ENCODE measurements at places on chromosomes 6 and 20.

GRCh38 chr6:56729719-56730118 lies 87.0 kb upstream of the DST start:
- peak; percentile 94 for DNase-seq

GRCh38 chr6:87155842-87156815 lies 764 bp downstream of the ZNF292 start:
- DNase-seq = peak; percentile 60

- peak; percentile 87 for DNase-seq
These were observed 125.4 kb downstream of the HIVEP1 start for GRCh38 chr6:12137480-12137879.

GRCh38 chr6:124027392-124027791 lies 223.7 kb downstream of the NKAIN2 start:
- DNase-seq = no peak

DNA sequence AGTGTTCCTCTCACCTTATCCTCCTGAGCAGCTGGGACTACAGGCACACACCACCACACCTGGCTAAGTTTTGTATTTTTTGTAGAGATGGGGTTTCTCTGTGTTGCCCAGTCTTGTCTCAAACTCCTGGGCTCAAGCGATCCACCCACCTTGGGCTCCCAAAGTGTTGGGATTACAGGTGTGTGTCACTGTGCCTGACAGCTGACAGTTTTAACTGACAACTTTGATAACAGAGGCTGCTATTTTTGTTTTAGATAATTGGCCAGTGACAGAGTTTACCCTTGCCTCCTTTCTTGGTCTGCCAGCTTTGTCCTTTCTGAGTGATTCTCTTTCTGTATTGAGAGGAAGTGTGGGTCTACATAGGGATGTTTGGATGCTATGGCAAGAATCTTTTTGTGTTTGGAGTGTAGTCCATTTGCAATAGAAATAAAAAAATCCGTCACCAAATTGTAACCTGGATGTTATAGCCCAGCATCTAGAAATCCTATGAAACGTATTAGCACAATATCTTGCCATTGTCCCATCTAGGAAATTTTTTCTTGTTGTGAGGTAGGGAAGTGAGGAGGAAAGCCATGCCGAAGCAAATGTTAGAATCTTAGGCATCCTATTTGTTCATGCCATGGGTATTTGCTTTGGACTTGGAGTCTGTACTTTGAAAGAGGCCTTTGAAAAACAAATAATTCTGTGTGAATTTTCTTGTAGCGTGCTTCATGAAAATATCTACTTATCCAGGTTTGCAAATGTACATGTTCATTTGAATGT lies 80.8 kb downstream of the RNF144B start:
- DNase-seq = no peak

GRCh38 chr6:91221072-91221720 lies 634.3 kb upstream of the MAP3K7 start:
- no peak for DNase-seq

DNA sequence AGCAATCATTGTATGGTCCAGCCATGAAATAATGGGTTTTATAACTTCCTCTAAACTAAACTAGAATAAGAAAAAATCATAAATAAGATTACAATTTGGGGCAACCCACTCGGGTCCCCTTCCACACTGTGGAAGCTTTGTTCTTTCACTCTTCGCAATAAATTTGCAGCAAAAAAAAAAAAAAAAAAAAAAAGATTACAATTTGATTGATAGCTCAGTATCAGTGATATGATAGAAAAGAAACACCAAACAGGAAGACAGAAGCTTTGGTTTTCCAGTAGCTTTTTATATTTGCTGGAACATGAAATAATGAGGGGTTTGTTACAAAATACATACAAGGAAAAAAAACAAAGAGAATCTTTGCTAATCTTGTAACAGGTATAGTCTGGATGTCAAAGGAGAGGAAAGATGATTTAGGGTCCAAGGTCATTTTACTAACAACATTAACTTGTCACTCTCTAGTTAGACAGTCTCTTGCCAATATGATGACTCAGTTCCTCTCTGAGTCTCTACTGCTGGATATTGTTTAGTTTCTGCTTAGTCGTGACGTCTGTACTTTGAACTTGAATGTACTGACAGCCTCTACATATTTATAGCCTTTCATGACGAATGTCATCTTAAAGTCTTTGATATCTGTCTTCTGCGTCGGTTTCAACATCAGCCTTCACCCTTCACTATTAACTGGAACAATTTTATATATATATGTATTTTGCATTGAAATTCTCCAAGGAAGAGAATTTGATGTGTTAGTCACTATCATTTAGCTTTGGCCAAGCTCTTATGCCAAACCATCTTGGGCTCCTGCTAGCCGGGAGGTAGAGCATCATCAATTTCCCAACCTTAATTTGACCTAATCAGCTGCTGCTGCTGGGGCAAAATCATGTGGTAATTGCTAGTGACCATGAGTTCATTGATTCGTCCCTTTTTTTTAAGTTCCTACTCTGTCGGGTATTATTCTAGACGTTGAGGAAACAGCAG lies 213.1 kb upstream of the STXBP5 start:
- peak; percentile 86 for DNase-seq

DNA sequence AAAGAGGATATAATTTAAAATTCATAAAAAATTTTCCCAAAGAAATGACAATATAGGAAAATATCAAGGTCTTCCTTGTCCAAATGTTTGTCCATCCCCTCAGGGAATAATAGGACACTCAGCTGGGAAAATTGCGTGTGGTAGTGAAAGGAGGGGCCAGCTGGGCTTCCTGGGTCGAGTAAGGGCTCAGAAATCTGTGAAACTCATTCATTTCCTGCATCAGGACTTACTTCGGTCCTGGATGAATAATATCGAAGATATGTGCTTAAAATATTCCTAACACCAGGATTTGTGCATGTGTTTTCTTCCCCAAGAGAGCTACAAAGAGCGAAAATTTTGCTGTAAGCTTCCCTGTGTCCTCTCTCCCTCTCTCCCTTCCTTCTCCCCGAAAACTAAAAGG lies 118.2 kb upstream of the GJE1 start:
- DNase-seq = peak; percentile 98

GRCh38 chr6:90610301-90610750 lies 23.5 kb upstream of the MAP3K7 start:
- DNase-seq = peak; percentile 0

DNA sequence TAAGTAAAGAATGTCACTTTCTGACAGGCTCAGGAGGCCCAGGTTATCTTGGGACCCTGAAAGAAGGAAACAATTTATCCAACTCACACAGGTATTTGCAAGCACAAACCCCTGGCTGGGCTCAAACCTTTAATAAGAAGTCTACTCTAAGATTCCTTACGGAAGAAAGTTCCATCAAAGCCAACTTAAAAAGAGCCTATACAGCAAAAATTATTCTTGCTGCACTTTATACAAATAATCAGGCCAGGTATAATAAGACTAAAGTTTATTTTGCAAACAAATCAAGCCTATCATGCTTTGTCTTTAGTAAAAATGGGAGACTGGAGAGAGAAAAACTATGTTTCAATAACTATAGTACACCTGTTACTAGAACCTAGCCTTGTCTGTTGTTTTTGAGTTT lies 102.1 kb downstream of the DTNBP1 start:
- no peak for DNase-seq

GRCh38 chr20:53611449-53611894 lies 17.8 kb upstream of the ZNF217 start:
- peak; percentile 100 for DNase-seq

- no peak for DNase-seq
These were observed 57.8 kb upstream of the KLHL31 start for GRCh38 chr6:53723331-53723730.

GRCh38 chr6:143877584-143878271 lies 13.5 kb downstream of the ZC2HC1B start:
- peak; percentile 28 for DNase-seq

- no peak for DNase-seq
These were observed 40.9 kb upstream of the SMOC2 start for GRCh38 chr6:168400037-168400436.

DNA sequence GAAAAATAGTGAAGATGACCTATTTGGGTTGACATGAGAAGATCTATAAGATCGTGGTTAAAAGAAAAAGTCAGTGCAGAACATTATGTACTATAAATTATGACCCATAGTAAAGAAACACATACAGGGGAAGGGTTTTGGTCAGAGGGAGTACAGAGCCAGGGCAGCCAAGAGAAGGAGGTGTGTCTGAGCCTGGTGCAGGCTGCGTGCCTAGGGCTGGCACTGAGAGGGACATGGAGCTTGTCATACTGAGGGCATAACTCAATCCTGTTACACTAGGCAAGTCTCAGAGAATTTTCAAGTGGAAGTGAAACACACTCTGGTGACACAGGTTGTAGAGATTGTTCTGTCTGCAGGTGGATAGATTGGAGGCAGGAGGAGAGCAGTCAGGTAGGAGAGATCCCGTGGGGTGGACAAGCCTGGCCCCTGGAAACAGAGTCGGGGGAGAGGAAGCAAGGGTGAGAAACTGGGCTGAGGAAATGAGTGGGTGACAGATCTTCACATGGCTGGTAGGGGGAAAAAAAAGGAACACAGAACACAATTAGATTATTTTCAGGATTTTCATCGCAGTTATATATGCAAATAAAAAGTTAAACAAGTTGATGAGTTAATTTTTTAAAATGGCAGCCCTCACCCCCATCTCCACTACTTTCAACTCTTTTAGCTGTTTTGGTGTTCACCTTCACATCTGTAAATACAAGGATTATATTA lies 18.5 kb upstream of the RNF39 start:
- DNase-seq = no peak

GRCh38 chr6:21005816-21006570 lies 471.7 kb downstream of the CDKAL1 start:
- DNase-seq = peak; percentile 92

GRCh38 chr20:13423472-13424173 lies 202.5 kb downstream of the ISM1 start:
- no peak for DNase-seq

DNA sequence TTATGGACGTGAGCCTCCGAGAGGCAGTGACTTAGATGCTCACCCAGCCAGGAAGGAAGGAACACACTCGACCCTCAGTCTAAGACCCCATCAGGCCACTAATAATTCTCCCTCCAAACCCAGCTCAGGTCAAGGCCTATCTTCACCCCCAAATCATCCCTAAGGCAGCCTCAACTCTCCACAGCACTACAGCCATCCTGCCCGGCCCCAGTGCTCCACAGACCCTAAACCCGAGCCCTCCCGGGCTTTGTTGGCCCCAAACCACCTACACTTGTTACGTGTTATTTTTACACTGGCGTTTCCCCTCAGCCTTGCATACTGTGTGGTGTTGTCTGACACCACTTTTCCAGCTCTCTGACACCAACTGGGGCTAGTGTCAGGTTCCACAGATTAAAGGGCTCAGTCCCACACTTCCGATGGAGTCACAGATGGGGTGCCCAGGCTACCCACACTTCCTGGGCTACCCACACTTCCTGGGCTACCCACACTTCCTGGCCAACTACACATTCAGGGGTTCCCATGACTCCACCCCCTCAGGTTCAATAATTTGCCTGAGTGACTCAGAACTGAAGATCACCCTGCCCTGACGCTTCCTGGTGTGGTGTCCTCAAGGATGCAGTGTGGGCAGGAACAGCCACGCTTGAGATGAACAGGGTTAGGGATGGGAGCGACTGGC lies 25.3 kb downstream of the RBCK1 start:
- peak; percentile 63 for DNase-seq

DNA sequence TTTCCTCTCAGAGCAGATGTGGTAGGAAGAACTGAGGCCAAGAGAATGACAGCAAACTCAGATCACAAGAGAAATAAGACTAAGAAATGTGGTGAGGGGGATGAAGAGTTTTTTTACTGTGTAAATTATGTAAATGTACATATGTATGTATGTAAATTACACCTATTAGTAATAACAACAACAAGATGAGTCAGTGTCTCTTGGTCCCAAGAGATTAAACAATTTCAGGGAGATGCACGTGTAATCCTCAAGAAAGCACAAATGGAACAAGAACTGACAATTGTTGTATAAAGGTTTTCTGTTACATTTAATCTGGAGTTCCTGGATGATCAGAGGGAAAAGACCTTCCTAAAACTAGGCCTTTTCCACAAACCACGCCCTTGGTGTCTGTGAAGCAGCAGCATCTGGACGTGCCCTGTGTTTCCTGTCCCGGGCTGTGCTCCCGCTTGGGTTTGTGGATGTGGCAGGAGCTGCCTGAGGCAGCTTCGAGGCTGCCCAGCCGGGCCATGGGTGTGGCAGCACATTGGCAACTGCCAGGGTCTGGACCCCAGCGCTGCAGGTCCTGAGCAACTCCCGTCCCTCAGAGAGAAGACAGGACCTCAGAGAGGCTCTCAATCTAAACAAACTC lies 994 bp downstream of the CLDN20 start:
- no peak for DNase-seq

GRCh38 chr20:35291654-35292503 lies at the start of gene FAM83C:
Gene FAM83C, minus strand, starts transcription at chr20:35292425. Its CDS starts 121 bp downstream, at chr20:35292304.
- no peak for DNase-seq

GRCh38 chr6:357261-357790 lies 34.2 kb upstream of the IRF4 start:
- no peak for DNase-seq

DNA sequence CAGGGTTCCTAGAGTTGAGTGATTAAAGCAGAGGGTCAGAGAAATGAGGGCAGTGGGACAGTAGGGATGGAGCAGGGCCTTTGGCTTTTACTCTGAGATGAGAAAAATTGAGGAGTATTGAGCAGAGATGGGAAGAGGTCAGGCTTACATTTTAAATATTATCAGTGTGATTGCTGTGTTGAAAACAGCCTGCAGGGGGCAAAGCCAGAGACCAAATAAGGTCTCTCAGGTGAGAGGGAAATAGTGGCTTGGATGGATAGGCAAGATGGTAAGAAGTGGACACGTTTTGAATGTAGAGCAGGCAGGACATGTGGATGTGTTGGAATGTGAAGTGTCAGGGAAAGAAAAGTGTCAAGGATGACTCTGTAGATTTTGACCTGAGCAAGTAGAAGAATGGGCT lies 105.0 kb upstream of the MAP3K7 start:
- DNase-seq = no peak

- DNase-seq = peak; percentile 54
These were observed 6.6 kb upstream of the BTBD9 start for GRCh38 chr6:38646166-38646878.

DNA sequence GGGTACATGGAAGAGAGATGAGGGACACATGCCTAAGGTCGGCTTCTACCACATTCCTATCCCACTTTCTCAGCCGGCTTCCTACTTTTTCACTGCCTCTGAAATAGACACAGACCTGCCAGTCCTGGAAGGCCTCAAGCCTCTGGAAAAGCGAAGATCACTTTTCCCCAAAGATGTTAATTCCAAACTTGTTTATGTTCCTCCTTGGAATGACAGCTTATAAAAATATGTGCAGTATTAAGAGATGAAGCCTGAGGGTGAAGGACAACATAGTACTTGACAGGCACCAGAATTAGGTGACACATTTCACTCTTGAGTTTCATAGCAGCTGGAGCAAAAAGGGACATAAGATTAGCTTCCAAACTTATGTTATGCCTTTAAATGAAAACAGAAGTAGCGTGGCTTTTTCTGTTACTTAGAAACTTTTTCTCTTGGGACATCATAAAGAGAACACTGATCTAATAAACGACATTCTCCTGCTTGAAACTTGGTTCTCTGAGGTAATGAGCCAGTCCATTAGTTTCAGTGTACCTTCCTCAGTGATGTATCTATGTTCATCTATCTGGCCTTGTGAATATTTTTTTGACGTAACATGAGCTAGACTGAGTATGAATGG lies 25.3 kb downstream of the FOXO3 start:
- peak; percentile 37 for DNase-seq

All from M059J (cell line).